CD4-positive, CD25-positive, alpha-beta regulatory T cell (primary cell): ENCODE measurements at places on chromosomes 6 and 20.

- no peak for DNase-seq
Observed at GRCh38 chr6:166778046-166778445, 151.0 kb upstream of the RPS6KA2 start.

- DNase-seq: no peak
Observed at GRCh38 chr6:145749632-145750031, 14.3 kb upstream of the EPM2A start.

GRCh38 chr20:51022803-51023616 lies at the start of gene KCNG1:
KCNG1 (minus strand) TSS chr20:51023107; CDS start chr20:51010338, 12,769 bp downstream.
- no peak for DNase-seq

DNA sequence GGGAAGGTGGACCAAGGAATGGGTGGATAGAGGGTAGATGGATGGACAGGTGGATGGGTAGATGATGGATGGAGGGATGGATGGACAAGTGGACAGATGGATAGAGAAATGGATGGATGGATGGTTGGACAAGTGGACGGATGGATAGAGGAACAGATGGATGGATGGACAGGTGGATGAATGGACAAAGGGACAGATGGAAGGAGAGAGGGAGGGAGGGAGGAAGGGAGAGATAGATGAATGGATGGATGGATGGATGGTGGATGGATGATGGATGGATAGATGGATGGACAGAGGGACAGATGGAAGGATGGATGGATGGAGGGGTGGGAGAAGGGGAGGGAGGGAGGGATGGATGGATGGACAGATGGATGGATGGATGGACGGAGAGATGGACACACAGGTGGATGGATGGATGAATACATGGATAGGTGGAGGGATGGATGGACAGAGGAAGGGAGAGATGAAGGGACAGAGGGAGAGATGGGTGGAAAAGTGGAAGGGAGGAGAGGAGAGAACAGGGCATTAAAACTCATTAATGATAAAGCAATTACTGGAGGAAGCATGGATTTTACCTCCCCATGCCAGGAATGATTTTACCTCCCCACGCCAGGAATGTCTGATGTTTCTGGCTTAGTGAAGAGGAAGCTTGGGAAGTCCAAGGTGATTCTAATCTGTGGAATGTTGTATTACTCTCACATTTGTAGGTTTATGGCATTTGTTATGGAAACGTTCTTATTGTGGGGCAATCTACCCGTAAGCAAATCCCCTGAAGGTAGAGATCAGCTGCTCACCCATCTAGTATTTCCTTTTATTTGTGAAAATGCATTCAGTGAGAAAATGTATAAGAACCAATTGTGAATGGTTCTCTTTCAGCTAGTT lies 383.3 kb downstream of the TAF4 start:
- no peak for DNase-seq

DNA sequence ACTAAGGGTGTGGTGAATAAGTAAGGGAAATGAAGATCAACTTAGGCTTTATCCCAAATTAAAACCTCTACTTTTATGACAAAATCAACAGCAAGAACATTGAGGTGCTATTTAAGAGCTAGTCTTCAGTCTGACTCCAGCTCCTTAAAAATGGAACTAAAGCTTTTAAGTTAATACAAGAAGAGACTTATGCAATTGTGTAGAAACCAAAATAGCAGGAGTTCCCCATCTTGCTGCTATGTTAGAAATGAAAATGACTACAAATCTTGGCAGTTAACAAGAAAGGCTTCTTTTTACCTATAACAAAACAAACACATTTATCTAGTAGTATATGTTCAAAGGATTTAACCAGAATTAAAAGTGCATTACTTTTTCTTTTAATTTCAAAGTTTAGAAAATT lies 25.7 kb downstream of the HMGN3 start:
- DNase-seq: no peak

- DNase-seq: no peak
Observed at GRCh38 chr20:4973330-4974097, 27.8 kb downstream of the SLC23A2 start.

GRCh38 chr6:112041535-112041934 lies 12.4 kb upstream of the CCN6 start:
- no peak for DNase-seq

DNA sequence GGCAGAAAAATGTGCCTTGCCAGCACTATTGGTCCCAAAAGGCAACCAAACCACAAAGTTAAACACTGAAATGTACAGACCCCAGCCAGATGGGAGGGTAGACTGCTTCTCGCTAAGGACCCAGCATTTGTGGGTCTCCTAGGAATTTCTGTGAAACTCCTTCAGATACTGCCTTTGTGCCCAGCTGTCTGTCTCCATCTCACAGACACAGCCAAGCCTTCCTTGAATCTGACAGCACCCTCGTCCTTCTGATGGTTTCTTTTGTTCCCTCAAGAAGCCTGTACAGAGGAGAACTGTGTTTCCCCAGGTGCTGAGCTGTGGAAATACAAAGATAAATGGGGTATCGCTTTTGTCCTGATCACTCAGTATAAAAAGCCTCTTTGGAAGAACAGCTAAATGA lies 254.0 kb upstream of the TAB2 start:
- no peak for DNase-seq

DNA sequence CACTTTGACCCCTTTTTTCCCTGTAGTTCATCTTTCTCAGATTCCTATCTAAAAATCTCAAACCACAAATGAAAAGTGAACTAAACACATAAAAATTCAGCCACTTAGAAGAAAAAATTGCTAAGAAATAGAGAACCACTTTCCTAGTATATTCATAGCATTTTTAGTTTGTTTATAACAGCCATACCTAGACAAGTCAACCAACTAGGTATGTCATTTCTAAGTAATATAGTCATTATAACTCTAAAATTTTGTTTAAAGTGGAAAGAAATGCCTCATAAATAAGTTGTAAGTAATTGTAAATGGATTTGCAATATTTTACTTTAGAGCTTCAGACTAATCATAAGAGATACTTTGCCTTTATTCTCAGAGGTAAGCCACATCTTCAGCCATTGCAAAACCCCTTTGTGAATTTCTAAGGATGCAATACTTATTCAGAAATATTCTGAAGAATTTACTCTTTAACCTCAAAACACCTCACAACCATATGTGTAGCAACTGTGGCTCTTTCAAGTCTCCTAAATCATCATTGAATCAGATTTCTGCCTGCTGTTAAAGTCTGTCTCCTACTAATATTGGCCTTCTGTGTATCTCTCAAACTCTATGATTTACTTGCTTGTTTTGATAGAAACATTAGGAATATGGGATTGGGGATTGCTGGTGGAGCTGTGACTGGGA lies 6.9 kb upstream of the SUMO4 start:
- DNase-seq: no peak

DNA sequence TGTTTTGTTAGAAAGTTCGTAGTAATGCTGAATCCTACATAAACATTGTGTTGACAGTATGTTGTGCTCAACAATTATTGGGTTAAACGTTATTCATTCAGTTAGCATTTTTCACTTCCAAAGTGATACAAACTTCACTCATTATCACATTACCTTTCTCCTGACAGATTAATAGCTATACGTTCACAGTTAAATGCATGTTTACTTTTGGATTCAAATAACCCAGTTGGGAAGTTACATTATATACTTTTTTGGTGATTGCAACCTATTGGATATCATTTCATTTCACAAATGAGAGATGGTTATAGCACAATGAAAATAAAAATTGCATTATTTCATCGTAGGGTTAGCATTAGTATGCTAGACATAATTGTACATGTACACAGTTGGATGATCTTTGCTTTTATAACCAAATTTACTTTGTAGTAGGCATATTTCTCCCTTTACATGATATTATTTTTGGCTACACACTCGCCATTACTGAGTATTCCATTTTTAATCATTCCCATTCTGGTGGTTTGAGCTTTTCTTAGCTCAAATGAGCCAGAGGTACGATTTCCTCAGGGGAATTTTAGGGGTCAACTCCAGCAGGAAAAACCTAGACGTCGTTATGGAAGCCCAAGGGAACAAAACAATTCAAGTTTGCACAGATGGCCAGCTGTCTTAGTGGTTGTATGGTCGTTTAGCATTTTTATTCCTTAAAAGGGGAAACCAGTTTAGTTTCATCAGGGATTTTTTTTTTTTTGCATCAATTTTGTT lies 2.1 kb upstream of the HIVEP1 start:
- DNase-seq: no peak

- DNase-seq: no peak
Observed at GRCh38 chr20:48783533-48784272, 44.1 kb downstream of the PREX1 start.

DNA sequence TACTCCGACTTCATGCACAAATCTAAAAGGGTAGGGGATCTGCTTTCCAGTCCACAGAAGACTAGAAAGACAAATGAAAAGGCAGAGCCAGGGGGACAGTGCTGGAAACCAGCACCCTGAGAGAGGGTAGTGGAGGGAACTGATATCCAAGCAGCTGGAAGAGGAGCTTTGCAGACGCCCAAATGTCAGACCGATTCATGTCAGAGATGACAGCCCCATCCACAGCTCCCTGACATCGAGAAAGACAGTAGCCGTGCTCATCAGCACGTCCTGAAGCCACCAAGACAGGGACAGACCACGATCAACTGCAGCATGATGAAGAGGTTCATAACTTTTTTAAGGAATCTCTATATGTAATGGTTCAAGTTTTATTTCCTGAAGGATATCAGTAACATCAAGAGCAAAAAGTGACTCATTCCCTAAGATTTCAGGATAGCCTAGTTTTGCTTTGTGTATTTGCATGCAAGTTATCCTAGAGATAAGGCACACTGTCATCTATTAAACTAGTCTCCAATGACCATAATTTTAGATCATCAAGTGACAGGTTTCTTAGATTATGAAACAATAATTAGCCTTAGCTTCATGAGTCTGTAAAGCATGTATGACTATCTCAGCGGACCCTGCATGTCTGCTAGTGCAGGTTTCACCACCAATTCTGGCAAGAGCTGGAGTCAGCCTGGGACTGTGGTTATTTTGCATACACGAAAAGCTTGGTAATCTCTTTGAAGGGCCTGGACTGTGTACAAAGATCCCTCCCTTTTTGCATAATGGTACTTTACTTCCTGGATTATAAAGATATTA lies 43.0 kb downstream of the PRDM1 start:
- DNase-seq: no peak

- no peak for DNase-seq
Observed at GRCh38 chr6:107973594-107973993, 15.6 kb upstream of the SEC63 start.
